CD4-positive, alpha-beta T cell (primary cell): ENCODE measurements at places on chromosomes 3 and 15. TPM values are rescaled to one million over a fixed set of nuclear protein-coding genes. Genes with fewer than 3 reads are reported as not detected.
A peak's percentile ranks its signal among the peaks of the same experiment; 100 is the strongest.

GRCh38 chr3:130895690-130896488, 2.0 kb downstream of the ATP2C1 start:
- H3K4me1 ChIP-seq, result peaks cover 7% of the 10 kb centered on the region
- no peaks in the 10 kb centered on the region for H3K36me3 ChIP-seq
- H3K27ac ChIP-seq, result no peak overlapping the region
- H3K27me3 ChIP-seq, result no peaks in the 10 kb centered on the region

DNA sequence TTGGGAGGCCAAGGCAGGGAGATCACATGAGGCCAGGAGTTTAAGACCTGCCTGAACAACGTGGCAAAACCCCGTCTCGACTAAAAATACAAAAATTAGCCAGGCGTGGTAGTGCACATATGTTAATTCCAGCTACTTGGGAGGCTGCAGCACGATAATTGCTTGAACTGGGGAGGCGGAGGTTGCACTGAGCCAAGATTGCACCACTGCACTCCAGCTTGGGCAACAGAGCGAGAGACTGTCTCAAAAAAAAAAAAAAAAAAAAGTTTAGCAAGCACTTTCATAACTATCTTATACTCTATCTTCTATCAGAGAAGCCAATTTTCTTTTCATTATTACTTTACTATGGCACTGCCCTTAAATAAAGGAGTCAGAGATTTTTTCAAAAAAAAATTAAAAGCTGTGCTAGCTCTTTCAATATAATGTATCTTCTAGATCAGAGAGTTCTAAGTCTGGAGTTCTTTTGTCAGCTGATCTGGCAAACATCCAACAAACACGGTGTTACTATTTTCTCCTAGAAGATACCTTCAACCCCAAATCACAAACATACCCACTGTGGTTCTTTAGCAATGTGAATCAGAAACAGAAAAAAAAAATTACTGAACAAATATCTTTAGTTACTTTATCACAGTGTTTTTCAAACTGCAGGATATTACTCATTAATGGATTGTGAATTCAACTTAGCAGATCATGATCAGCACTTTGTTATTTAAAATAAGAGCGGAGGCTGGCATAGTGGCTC, 3.0 kb downstream of the ZNF770 start:
- peaks cover 30% of the 10 kb centered on the region for H3K36me3 ChIP-seq
- no peak for DNase-seq
- H3K27me3 ChIP-seq, result no peaks in the 10 kb centered on the region
- peaks cover 23% of the 10 kb centered on the region for H3K4me1 ChIP-seq
- no peak overlapping the region for H3K27ac ChIP-seq

GRCh38 chr3:38004415-38005075, 14.0 kb downstream of the VILL start:
- no peak overlapping the region for H3K4me3 ChIP-seq
- peaks cover 66% of the 10 kb centered on the region for H3K36me3 ChIP-seq
- no peak overlapping the region for H3K27ac ChIP-seq
- peaks cover 28% of the 10 kb centered on the region for H3K4me1 ChIP-seq
- DNase-seq, result peak; percentile 34

GRCh38 chr3:106522397-106522796, 653.6 kb upstream of the CBLB start:
- DNase-seq, result no peak
- H3K27ac ChIP-seq, result no peak overlapping the region
- no peaks in the 10 kb centered on the region for H3K36me3 ChIP-seq
- no peaks in the 10 kb centered on the region for H3K4me1 ChIP-seq

GRCh38 chr3:118641608-118642007, 393.0 kb downstream of the IGSF11 start:
- no peak overlapping the region for H3K4me3 ChIP-seq
- no peaks in the 10 kb centered on the region for H3K4me1 ChIP-seq
- H3K36me3 ChIP-seq, result no peaks in the 10 kb centered on the region
- no peak for DNase-seq
- H3K27ac ChIP-seq, result no peak overlapping the region
- no peaks in the 10 kb centered on the region for H3K27me3 ChIP-seq

DNA sequence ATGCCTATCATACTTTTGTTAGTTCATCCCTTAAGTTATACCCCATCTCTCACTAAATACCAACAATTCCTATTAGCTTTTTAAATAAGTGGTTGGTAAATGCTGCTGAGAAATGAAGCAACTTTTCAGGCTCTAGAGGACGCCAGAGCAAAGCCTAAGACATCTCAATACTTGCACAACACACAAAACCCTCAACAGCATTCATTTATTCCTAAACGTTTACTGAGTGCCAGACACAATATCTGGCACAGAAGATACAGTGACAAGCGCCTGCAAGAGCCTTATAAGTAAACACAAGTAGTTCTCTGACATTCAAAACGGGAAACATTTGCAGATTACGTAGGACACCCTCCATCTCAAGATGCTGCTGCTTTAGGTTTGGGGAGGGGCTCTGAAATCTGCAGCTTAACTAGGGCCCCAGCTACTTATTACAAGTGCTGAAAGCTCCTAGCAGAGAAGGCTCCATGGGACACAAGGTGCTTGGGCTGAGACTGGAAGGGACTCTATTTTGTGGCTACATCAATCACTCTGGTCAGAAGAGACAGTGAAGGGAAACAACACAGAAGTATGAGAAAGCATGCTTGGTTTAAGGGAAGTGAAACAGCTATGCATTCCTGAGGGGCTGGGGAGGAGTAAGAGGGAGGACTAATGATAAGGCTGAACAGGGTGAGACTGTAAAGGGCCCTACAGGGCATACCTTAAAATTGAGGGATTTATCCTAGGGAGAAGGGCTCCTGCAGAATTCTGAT, 311.3 kb downstream of the PLCL2 start:
- no peak overlapping the region for H3K4me3 ChIP-seq
- DNase-seq, result no peak

Gene MORC1
- total RNA-seq, result not detected

DNA sequence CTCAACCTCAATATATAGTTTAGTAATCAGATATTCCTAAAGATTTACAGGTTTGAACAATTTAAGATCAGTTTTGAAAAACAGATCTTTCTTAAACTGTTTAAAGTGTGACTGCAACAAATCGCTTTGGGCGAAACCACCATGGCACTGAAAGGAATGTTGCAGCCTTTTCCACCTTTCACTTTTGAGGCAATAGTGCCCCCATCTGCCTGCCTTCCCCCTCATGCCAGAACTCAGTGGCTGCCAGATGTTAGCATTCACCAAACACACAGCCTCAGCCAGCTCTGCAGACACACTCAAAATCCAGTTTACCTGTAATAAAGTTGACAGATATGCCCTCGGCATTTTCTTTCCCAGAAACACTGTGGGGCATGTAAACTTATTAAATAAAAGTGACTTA, 3.3 kb downstream of the LYSMD4 start:
- H3K4me3 ChIP-seq, result no peak overlapping the region
- no peaks in the 10 kb centered on the region for H3K27me3 ChIP-seq
- peaks cover 18% of the 10 kb centered on the region for H3K36me3 ChIP-seq
- peaks cover 16% of the 10 kb centered on the region for H3K4me1 ChIP-seq
- DNase-seq, result peak; percentile 56

- H3K27ac ChIP-seq, result no peak overlapping the region
- no peaks in the 10 kb centered on the region for H3K27me3 ChIP-seq
- DNase-seq, result no peak
- no peaks in the 10 kb centered on the region for H3K36me3 ChIP-seq
These were observed 283.7 kb upstream of the GBE1 start for GRCh38 chr3:82044930-82045705.

DNA sequence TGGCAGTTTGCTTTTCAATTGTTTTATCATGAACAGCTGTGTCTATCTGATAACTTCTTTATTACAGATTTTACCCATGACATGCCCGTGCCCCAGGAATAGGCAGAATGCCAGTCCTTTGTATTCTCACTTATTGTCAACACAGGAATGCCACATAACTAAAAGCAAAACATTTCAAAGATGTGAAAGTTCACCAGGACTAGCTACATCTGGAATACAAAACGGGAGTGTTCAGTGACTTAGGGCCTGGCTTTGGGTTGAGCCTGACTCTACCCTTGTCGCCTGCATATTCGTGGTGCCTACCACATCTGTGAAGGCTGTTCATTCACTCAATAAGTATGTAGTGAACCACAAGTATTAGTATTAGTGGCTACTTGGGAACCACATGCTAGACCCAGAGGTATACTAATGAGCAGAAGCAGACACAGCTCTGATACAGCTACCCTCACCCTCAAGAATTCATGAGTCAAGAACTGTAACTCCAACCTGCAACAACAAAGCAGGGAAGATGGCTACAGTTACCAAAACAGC, 2.9 kb downstream of the TNFSF10 start:
- no peaks in the 10 kb centered on the region for H3K27me3 ChIP-seq
- no peaks in the 10 kb centered on the region for H3K36me3 ChIP-seq
- peak overlapping the region; percentile 64 for H3K4me3 ChIP-seq
- DNase-seq, result no peak
- peak overlapping the region; percentile 53 for H3K27ac ChIP-seq

GRCh38 chr15:99925661-99926461, 192.6 kb upstream of the LYSMD4 start:
- peak overlapping the region; percentile 46 for H3K27ac ChIP-seq
- H3K4me1 ChIP-seq, result peaks cover 21% of the 10 kb centered on the region
- H3K4me3 ChIP-seq, result peak overlapping the region; percentile 76
- H3K27me3 ChIP-seq, result no peaks in the 10 kb centered on the region
- DNase-seq, result peak; percentile 88

Gene ASB14
- not detected for total RNA-seq

DNA sequence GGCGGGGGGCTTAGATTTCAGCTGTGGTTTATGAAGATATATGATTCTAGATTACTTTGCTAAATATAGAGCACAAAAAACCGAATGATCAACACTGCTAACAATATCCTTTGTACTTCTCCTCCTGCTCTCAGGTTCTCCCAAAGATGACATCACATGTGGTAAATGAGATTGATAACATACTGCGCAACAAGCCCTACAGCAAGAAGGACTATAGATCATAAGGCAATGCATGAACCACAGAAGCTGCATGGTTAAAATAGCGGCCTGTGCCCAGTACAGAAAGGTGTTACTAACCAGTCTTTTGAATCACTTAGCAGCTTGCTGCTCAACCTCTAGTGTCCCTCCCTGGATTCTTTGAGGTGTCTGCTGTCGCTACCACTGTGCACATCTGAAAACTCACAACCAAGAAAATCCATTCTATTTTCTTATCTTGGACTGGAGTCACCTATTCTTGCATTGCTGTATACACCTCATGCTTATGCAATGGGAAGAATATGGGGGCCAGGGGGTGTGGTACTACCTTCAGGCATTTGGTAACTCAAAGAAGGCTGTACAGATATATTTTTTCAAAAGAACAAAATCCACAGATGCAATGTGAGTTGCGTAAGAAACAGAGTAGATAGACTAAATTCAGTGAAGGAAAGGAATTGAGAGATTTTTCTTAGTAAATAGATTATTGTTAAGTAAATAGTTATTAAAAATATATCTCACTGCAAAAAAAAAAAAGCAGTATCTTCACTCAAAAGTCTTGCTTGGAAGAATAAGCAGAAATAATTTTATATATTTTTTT, 18.2 kb downstream of the SSR3 start:
- H3K4me1 ChIP-seq, result no peaks in the 10 kb centered on the region
- H3K4me3 ChIP-seq, result no peak overlapping the region
- no peaks in the 10 kb centered on the region for H3K27me3 ChIP-seq
- H3K27ac ChIP-seq, result no peak overlapping the region
- peaks cover 31% of the 10 kb centered on the region for H3K36me3 ChIP-seq

DNA sequence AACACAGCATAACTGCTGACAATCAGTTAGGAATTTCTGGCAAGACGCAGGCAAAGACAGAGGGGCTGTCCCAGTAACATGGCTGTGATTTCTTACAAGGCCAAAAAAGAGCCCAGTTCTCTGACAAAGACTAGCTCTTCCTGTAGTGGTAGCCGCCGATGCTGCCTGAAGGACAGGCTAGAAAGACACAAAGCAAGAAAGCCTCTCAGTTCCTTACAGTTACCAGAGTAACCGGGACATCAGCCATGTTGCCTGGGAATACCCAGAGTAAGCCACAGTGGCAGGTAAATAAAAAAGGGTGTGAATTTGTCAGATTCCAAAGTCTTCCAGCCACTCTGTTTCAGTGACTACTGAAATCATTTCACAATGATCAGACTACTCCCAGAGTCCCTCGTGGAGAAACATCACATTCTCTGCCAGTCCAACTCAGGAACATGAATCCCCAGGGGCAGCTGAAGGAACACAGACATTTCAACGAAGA, 493.6 kb upstream of the ADAMTS9 start:
- no peak overlapping the region for H3K4me3 ChIP-seq
- no peaks in the 10 kb centered on the region for H3K4me1 ChIP-seq
- no peak for DNase-seq
- no peak overlapping the region for H3K27ac ChIP-seq
- H3K27me3 ChIP-seq, result no peaks in the 10 kb centered on the region

Gene CCDC39
- total RNA-seq, result not detected

DNA sequence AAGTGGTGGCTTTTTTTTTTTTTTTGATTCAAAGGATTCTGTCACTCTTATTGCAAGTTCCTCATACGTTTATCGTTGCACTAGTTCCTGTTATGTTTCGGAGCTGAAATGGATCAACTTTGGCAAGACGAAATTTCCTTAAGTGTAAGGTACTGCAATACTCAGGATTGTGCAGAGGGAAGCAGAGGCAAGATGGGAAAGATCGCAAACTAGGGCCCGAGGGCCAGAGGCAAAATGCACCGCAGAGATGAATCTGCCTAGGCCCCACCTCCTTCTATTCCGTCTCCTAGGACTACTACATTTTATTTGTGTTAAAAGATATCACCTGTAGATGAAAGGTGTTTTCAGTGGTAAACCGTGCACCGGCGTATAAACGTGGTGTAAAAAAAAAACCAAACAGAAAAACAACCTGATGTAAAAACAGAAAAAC, 331 bp downstream of the RNU6-1 start:
- H3K36me3 ChIP-seq, result no peaks in the 10 kb centered on the region
- peak overlapping the region; percentile 85 for H3K4me3 ChIP-seq
- H3K4me1 ChIP-seq, result peaks cover 48% of the 10 kb centered on the region
- H3K27ac ChIP-seq, result peak overlapping the region; percentile 83

DNA sequence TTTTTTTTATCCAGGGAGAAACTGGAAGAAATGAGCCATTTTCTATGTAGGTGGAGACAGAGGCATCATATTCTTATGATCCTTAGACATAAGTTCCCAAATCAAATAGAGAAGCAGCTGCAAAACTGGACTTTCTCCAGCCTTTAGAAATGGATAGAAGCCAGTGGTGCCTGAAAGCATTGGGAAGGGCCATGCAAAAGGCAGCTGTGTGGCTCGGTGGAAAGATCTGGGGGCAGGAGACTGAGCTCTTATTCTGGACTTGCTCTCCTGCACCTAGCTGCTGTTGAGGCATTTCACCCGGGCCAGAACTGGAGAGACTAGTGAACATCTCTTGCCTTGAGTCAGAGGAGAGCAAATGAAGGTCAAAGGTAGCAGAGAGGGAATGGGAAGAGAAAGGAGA, 73.1 kb downstream of the TFG start:
- H3K27me3 ChIP-seq, result no peaks in the 10 kb centered on the region
- no peaks in the 10 kb centered on the region for H3K4me1 ChIP-seq
- H3K27ac ChIP-seq, result no peak overlapping the region
- H3K4me3 ChIP-seq, result no peak overlapping the region

Gene CHRD
- not detected for total RNA-seq

DNA sequence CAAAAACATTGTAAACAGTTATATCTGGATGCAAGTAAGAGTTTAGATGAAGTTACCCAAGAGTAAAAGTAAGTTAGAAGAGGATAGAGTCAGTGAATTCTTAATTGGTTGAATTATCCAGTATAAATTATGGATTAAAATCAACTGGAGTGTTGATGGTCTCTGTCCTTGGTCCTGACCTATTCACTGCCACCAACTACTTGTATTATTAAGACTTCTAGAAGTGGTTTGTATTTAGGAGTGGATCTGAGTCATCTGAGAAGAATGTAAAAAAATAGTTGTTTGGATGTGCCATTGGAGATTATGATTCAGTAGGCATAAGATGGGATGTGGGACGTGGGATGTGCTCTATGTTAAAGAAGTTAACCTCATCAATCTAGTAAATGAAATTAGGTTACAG, 86.4 kb downstream of the SYNPR start:
- H3K4me1 ChIP-seq, result no peaks in the 10 kb centered on the region
- H3K27me3 ChIP-seq, result no peaks in the 10 kb centered on the region
- H3K4me3 ChIP-seq, result no peak overlapping the region
- H3K36me3 ChIP-seq, result no peaks in the 10 kb centered on the region
